Adrenal gland (tissue), 19 donors: ENCODE measurements at places on chromosomes 6 and 20.

DNA sequence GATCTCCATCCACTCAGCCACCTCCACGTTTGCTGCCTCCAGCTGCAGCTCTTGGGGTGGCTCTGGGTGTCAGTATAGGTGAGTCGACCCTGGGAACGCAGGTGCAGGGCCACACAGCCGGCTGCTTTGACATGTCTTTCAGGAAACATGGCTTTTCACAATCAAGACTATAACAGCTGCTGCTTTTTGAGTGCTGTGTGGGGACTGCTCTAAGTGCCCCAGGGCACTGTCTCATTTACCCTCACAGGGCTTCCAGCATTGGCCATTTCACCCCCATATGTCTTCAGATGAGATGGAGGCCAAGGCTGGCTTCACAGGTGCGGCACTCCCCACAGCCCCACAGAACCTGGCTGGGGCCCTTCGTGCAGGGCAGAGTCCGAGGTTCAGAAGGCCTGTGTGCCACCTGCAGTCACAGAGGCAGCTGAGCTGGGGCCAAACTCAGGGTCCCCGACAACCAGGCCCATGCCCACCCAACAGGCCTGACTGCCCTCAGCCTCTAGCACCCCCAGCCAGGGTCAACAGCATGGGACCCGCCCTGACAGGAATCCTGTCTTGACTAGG, 14.9 kb upstream of the CST7 start:
- DNase-seq: no peak

GRCh38 chr6:3471711-3472110, 14.9 kb upstream of the SLC22A23 start:
- no peak for DNase-seq

DNA sequence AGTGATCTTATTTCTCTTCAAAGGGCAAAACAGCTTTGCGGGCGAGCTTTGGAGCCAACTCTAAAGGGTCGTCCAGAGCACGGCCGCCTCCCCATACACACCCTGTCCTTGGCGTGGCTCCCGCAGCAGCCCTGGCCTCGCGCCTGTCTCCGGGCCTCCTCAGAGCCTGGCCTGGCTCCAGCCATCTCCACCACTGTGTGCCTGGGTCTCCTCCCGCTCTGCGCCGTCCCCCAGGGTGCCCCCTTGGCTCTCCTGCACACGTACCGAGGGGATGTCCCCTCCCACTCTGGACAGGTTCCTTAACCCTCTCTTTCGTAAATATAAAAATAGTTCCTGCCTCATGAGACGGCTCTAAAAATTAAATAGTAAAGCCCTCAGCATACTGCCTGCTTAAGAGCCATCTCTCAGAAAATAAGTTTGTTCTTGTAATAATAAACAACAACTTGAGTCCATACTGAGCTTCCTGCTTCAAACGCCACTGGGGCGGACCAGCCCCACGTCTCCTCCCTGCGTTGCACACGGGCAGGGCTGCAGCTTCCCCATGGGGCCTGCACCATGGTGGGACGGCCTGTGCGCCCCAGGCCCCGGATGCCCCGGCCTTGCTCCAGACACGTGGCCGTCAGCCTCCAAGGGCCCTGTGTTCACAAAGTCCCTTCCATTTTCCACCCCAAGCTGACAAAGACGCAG, 226.2 kb downstream of the TTLL2 start:
- peak; percentile 33 for DNase-seq

- DNase-seq: no peak
Observed at GRCh38 chr6:28976677-28977076, 28.4 kb downstream of the ZNF311 start.

- DNase-seq: peak; percentile 95
Observed at GRCh38 chr6:27472617-27473400, at the start of gene ZNF184. ZNF184 (minus strand) TSS chr6:27473105; CDS start chr6:27472294, 811 bp downstream.

DNA sequence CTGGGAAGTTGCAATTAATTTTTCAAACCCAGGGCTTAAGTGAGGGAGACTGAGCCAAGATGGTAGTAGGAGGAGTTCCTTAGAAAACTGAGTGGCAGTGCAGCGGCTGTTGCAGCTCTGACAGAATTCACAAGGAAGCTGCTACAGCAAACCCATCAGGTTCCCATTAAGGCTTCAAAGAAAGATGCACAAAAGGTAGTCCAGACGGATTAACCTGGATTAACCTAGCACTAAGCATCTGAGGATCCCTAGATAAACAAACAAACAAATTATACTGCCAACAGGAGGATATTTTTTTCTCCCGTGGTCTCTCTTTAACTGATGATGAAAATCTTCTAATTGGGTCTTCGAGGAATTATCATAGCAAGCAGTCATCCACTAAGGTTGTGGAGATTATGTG, 5.2 kb downstream of the TENT5A start:
- no peak for DNase-seq

GRCh38 chr20:6044115-6044514, 9.7 kb downstream of the LRRN4 start:
- DNase-seq: no peak

- no peak for DNase-seq
Observed at GRCh38 chr6:108453601-108454185, 107.0 kb upstream of the FOXO3 start.

- DNase-seq: no peak
Observed at GRCh38 chr20:7426890-7427496, 513.3 kb downstream of the HAO1 start.

DNA sequence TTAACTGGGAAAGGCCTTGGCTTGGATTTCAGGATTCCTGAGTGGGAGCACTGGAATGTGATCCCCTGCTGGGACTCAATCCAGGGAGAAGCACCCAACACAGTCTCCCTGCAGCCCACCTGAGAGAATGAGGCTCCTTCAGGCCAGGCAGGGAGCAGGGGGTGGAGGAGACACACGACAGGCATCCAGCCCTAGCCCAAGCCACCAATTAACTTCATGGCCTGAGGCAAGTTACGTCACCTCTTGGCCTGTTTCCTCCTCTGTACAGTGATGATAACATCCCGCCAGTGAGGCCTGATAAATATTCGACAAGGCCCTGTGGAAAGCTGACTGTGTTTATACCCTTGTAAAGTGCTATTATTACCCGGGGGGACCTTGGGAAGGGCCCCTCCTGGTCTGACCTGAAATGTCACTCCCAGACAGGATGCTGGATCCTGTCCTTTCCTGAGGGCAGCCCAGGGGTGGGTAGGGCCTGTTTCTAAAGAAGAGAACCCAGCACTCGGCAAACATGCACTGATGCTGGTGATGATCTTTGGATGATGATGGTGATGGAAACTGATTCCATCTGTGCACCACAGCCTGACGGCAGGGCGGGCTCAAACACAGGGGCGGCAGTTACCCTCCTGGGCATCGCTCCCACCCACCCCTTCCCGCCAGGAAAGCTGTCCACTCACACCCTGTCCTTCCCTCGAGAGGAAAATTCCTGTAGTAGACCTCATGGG, 12.4 kb downstream of the FRS3 start:
- DNase-seq: peak; percentile 96

GRCh38 chr6:105929626-105930025, 156.5 kb upstream of the PRDM1 start:
- DNase-seq: no peak

GRCh38 chr6:6724539-6725467, 136.3 kb downstream of the LY86 start:
- DNase-seq: peak; percentile 84

DNA sequence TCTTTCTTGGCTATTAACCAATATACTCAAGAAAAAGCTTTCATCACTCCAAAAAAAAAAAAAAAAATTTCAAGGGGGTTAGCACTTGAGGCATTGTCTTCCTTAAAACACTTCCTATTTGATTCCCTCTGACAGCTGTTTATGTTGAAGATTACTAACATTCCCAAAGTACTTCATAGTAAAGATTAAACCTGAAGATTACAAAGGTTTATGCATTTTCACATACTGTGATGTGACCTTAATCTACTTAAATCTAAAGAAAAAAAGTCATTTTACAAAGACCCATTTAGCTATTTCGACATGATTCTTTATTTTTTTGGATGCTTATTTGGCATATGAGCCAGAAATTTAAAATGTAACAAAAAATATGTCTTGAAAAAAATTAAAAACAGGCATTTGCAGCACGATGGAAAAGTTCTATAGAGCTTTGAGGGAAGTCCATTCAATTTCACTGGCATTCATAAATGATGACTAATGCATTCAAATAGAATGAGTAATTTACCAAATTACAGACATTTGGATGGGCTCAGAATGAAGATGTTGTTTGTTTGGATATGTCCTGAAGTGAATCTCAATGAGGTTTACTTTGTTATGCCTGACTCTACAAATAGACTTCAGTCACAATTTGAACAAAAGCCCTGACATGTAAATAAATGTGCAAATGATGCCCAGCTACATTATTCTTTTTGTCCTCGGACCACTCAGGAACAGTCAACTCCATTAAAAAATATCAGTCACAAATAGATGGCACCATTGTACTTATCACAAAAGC, 674.6 kb upstream of the MARCKS start:
- DNase-seq: no peak

GRCh38 chr6:75612434-75612833, 10.8 kb downstream of the SENP6 start:
- no peak for DNase-seq

GRCh38 chr6:8100159-8100854, 2.0 kb downstream of the EEF1E1 start:
- peak; percentile 16 for DNase-seq

DNA sequence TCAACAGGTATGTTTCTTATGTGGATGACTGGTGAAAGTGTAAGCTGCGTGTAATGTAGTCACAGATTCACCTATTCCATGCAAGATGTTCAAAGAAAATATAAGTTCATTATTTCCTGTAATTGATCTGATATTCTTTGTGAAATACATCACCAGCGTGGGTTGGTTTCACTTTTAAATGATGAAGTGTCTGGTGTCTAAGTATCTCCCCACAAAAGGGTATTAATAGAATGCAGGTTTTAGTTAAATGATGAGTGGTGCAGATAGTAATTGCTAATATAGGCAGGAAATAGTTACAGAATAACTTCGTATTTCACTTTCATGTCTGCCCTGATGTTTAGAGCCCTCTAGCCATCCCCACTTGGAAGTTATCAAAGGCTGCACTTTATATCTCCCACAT, 22.2 kb downstream of the PGBD1 start:
- DNase-seq: no peak

GRCh38 chr6:48032151-48032550, 78.8 kb downstream of the PTCHD4 start:
- DNase-seq: no peak

DNA sequence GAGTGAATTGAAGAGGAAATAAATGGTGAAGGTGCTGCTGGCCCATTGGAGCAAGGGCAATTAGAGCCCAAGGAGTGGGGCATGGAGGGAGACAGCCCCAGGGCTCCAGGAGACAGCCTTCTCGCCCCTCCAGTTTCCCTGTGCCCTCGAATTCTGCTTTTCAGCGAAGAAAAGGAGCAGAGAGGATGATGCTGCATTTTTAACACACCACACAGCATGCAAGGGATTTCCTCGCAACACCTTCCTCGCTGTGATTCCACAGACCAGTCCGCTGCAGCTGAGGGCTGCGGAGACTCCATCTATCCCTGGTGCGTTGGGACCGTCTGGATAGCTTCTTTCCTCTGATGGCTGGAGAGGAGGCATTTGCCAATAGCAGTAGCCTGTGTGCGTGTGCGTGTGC, 41.7 kb downstream of the PTCHD4 start:
- DNase-seq: no peak

DNA sequence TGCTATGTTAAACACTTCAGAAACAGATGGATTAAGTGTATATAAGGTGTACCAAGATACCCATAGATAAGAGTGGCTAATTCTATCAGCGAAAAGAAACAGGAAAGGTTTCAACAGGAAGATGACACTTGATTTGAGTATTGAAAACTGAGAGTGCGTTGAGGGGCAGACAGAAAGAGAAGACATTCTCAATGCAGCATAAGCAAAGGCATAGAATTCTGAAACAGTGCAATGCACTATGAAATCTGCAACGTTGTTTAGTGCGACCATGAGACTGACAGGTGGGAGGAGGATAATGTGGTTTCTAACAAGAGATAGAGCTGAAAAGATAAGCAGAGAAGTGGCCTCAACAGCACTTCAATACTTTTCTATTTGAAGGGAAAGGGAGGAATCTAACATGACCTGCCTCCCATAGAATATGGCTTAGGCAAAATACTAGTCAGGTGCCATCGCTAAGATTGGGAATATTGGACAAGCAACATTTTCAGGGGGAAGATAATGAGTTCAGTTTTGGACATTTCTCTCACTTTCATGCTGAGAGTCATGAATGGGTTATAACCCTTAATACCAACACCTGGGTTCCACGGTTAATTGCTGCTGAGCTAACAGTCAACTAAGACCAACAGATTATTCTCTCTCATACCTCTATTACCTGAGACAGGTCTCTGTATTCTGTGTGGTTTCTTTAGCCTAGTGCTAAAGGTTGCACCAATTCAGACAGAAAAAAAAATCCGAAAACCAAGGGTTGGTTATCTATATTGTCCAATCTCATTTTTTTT, 312.9 kb upstream of the ARID1B start:
- no peak for DNase-seq

DNA sequence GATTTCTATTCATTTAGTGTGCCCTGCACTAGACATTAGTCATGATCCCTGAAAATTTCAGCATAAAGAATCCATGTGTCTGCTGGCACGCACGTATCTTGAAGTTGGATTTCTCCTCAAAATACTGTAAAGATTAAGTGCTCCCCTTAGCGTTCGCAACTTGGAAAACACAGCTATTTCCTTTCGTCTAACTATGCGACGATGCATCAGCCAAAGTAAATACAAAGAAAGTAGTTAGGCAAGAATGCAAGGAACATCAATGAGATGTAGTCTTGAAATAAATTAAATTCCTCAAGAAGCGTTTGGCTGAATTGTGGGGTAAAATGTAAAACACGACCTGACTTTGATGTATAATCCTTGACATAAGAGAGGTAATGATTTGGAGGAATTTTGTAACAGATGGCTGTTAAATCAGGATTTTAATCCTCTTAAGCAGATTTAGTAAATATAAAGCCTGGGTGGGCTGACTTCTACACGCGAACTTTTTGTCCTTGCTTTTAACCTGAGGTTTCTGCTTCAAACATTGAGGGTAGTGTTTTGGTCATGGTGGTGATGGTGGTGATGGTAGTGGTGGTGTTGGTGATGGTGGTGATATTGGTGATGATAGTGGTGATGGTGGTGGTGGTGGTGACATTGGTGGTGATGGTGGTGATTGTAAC, 88.2 kb downstream of the FOXF2 start:
- no peak for DNase-seq

GRCh38 chr6:108236791-108237190, 24.0 kb downstream of the SNX3 start:
- DNase-seq: no peak

GRCh38 chr20:19786311-19786710, 28.3 kb downstream of the RIN2 start:
- DNase-seq: peak; percentile 67

- DNase-seq: no peak
Observed at GRCh38 chr6:43476746-43477145, 624 bp upstream of the TJAP1 start.

DNA sequence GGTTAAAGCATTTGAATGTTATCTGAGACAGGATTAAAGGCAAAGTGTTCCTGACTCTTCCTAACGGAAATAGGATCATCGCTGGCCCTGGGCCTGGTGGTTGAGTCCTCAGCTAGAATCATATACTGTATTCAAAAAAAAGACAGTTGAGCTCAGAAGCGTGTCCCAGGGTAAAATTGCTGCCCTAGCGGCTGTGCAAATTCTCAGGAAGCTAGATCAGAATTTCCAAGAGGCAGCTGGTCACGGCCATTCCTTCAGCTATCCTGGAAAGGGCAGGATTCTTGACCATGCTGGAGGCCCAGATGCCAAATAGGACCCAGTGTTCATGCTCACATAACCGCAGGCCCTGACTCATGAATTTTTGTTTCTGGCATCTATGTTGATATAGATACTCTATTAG, 67.4 kb downstream of the STMND1 start:
- no peak for DNase-seq

- DNase-seq: peak; percentile 84
Observed at GRCh38 chr6:165884813-165885765, 222.0 kb upstream of the PDE10A start.
